Stimulated activated CD8-positive, alpha-beta memory T cell treated with anti-CD3 and anti-CD28 coated beads, Interleukin-7, amount 100 ng/mL, for 1 hour (primary cell): ENCODE measurements at places on chromosomes 3 and 15.
A peak's percentile ranks its signal among the peaks of the same experiment; 100 is the strongest.

- no peak for DNase-seq
Observed at GRCh38 chr3:44848634-44849033, 13.1 kb upstream of the TMEM42 start.

DNA sequence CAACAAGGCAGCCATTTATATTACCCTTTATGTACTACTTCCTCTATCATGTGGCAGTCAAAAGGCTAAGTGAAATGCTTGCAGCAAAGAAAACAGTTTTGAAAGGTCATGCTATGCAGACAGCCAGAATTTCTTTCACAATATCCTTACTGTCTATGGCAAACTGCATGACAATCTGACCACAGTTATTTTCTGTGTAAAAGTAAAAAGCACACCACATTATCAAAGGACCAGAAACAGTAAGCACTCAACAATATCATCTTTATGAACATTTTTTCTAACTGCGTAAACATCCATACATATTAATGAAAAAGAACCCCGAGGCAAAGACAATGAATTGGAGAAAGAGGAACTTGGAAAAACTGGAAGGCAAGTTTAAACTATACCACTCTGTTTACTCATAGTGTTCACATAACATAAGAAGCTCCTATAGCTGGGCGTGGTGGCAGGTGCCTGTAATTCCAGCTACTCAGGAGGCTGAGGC, 47.9 kb downstream of the PIK3CB start:
- DNase-seq = no peak

DNA sequence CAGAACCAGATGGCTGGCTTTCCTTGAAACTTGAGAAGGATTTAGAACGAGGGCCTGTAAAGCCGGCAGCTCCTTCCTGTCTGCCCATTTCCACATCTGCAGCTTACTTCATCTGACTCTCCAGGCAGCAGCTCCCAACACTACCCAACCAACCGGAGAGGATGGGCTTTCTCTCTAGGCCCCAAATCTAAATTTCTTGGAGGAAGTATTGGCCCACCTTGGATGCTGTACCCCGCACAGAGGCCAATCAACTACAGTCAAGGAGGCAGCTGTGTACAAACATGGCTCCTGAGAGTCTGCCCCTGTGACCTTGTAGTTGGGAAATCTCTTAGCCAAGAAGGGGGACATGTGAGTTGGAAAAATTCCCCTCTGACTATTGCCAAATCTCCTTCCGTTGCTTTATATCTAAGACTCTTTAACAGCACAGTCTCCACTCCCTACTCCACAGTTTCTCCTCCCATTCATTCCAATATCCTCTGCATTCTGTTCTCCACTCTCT, 8.0 kb upstream of the ACAP2 start:
- DNase-seq = no peak

GRCh38 chr15:82530606-82531379, 9.5 kb downstream of the RPS17 start:
- peak; percentile 32 for DNase-seq

DNA sequence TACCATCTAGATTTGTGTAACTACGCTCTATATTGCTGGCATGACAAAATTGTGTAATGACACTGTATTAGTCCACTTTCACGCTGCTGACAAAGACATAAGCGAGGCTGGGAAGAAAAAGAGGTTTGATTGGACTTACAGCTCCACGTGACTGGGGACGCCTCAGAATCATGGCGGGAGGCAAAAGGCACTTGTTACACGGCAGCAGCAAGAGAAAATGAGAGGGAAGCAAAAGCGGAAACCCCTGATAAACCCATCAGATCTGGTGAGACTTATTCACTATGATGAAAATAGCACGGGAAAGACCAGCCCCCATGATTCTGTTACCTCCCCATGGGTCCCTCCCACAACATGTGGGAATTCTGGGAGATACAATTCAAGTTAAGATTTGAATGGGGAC, 905.7 kb downstream of the DIPK2A start:
- no peak for DNase-seq

DNA sequence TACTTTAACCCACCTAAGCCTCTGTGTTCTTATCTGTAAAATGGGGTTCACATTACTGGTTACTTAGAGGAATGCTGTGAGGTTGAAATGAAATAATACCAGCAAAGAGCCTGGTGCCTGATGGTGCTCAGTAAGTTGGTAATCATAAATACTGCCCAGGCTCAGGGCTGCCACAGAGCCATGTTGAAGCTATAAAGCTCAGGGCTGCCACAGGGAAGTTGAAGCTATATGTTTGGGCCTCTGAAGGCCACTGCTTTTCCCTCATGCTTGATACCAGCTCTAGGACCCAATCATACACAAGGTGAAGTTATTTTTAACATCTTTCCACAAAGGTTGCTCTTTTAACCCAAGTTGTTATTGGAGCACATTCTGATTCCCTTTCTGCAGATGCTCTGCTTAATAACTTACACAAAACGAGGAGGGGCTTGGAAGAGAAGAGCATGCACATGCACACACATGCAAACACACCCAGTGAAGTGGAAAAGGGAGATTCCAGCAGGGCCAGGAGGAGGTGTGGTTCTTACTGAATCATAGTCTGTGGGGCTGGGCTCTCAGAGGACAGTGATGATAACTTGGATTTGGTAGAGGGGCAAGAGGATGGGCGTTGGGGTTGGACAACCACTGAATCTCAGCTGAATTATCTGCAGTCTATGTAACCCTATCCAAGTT, 17.4 kb downstream of the PARP14 start:
- DNase-seq = no peak

DNA sequence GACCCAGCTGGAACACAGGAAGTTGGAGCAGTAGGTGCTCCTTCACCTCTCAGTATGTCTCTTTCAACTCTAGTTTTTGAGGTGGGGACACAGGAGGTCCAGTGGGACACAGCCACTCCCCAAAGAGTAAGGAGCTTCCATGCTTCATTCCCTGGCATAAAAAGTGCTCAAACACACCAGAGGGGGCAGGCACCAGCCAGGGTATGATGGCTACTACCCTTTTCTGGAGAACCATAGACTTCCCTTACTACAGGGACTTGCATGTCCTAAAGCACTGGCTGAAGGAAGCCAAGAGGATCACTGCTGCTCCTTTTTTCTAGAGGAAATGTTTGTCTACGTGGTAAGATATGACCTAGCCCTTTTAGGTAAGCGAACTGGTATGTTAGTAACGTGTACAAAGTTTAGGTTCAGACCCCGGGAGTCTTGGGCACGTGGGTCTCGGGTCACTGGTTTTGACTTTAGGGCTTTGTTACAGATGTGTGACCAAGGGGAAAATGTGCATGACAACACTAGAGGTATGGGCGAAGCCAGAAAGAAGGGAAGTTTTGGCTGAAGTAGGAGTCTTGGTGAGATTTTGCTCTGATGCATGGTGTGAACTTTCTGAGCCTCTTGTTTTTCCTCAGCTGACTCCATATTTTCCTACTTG, 11.9 kb downstream of the IL17RB start:
- DNase-seq = no peak

GRCh38 chr15:81723701-81724100, 322.1 kb downstream of the MEX3B start:
- no peak for DNase-seq
